ENCODE measurements at places on chromosomes 4 and X. TPM values are rescaled to one million over a fixed set of nuclear protein-coding genes. Genes with fewer than 3 reads are reported as not detected.

DNA sequence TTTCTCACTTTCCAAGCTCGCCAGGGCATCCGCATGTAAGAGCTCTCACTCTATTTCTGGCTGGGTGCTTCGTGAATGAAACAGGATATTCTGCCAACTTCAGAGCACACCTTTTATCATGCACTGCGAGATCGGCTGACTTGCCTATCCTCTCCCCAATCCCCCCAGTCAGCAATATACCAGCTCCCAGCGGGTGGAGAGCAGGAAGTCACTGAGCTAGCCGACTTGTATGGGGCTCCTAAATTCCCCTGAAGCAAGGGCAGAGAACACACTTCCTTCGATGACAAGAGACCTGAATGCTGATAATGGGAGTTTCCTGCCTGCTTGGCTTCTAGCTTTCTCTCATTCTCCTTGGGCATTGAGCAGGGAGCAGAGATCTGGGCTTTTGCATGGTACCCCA is 33.8 kb upstream of the MAMLD1 start:
- DNase-seq, result no peak

- DNase-seq, result no peak
Observed at GRCh38 chr4:186807808-186808629, 84.4 kb upstream of the FAT1 start.

The ERAS gene
- 0.32 TPM for total RNA-seq

The PAK3 gene
- 0.66 TPM for total RNA-seq

- no peak for DNase-seq
Observed at GRCh38 chrX:153767674-153768055, 3.6 kb downstream of the PLXNB3 start.

GRCh38 chrX:3651277-3651676 is 62.2 kb downstream of the PRKX start:
- DNase-seq, result no peak

- no peak for DNase-seq
Observed at GRCh38 chrX:2955281-2955680, 26.1 kb upstream of the ARSD start.

- no peak for DNase-seq
Observed at GRCh38 chr4:5381961-5382441, 326.4 kb downstream of the EVC2 start.

The NUP62CL gene
- total RNA-seq, result 3.7 TPM

DNA sequence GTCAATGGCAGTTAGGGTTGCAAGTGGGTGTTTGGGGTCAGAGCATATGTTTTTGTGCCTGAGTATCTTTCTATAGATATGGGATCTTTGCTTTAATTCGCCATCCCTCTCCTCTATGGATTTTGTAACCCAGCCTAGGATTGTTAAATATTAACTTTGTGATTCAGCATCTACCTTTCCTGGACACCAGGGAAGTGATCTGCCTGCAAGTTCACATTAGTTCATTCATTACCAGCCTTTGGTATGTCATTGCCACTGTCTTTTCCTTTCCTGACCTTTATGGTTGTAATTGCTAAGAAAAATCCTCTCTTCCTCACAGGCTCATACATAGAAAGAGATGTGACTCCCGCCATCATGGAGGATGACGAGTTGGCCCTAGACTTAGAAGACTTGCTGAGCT is 73.8 kb downstream of the KIT start:
- DNase-seq, result no peak

DNA sequence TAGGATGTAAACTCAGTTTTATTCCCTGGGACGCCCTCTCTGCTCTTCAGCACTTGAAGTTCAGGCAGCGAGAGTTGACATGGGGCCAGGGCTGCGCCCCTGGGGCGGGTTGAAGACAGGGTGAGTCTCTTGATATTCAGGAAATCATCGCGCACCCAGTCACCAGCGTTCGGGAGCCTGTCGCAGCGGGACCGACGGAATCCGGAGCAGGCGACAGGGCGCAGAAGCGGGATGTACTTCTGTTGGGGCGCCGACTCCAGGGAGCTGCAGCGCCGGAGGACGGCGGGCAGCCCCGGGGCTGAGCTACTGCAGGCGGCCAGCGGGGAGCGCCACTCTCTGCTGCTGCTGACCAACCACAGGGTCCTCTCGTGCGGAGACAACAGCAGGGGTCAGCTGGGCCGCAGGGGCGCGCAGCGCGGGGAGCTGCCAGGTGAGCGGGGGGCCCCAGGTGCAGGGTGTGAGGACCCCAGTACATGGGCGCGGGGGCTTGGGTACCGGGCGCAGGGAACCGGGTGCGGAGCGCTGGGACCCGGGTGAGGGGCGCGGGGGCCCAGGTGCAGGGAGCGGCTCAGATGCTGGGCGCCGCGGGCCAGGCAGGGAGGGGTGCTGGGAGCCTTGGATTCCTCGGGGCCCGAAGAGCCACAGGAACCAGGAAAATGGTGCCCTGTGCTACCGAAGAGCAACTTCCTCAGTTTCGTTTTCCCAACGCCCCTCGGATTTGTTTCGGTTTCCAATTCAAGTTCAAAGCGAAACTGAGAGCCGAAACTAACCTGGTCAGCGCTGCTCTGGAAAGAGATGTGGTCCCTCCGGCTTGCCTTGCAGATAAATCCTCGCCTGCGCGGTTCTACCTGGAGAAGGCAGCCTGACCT is at the start of gene HERC6:
Gene HERC6 (plus strand): TSS at position 162 of the 869 bp plus-strand sequence. CDS start 70 bp downstream, at position 232.
- peak; percentile 82 for DNase-seq

DNA sequence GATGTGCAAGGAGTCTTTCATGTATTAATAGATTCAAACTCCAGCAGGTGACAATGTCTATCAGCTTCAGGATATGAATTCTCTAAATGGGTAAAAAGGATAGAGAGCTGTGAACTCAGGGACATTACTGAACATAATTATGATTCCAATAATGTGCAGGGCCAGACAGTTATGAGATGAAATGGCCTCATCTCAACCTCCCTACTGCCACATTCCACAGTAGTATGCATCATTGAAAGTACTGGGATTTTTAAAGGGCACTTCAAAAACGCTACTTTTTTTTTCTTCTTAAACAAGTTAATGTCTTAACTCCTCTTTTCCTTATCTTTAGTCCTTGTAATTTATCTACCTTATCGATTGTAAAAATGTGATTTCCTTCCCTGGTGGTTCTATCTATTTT is 202.0 kb downstream of the APBB2 start:
- DNase-seq, result no peak

DNA sequence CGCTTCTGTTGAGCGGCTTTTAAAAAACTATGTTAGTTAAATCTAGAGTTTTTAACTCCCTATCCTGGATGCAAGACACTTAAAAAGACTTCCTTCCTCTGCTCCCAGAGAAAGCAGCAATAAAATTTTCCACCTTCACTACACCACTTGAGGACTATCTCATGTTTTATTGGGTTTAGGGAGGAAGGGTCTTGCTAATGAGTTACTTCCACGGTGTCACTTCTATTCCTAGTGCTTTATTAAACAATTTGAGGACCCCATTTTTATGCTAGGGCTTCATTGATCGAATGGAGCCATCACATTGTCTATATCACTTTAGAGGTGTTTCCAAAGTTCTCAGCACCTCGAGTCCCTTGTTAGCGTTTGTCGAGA is 3.7 kb upstream of the STIM2 start:
- no peak for DNase-seq

DNA sequence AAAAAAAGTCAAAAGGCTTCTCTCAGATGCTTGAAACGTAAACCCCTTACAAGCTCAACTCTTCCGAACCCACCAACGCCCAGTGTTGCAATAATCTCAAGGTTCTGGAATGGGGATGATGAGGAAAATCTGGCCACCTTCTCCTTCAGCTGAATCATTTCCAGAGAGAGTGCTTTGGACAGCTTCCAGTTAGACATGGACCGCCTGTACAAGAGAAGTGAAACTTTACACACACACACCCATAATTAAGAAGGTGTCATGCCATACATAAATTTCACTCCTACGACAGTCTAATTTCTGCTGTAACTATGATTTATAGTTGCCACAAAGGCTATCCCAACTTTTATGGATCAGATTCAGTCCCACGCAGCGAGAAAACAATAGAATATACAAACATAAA is 72.3 kb downstream of the PRKG2 start:
- DNase-seq, result peak; percentile 59

DNA sequence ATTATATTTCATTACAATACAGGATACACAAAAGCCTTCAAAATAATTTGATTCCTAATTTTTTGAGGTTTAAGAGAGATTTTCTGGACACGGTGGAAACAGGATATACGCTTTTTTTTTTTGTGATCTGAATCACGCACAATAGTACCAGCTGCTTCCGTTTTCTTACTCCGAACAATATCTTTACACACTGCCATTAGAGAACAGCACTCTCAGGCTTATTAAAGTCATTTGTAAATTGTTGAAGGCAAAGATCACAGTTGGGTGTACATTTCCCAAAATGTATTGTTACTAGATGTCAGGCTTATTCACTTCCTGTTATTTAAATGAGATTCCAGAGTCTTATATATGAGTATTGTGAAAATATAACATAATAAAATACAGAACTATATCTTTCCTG is 71.5 kb downstream of the TMEM47 start:
- DNase-seq, result no peak

GRCh38 chr4:188930822-188931221 is 791.6 kb downstream of the TRIML1 start:
- no peak for DNase-seq

DNA sequence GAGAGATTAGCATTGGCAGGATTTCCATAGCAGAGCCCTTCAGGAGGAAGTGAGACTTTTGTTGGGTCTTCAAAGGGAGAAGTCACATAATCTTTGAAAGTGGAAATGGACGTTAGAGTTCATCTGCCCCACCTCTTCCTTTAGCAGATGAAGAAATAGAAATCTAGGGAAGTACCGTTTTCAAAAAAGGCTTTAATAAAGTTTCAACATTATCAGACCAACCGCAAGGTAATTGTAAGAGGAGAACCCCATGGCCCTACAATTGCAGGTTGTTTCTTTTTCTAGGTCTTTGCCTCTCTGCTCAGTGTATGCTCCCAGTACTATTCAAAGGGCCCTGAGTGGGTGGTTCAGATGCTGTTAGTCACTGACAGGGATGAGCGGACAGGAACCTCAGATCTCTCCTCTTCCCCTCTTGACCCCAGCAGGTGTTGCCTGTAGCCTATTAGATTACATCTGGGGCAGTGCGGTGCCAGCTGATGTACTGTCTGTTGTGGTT is 48.6 kb upstream of the AP1S2 start:
- DNase-seq, result no peak

DNA sequence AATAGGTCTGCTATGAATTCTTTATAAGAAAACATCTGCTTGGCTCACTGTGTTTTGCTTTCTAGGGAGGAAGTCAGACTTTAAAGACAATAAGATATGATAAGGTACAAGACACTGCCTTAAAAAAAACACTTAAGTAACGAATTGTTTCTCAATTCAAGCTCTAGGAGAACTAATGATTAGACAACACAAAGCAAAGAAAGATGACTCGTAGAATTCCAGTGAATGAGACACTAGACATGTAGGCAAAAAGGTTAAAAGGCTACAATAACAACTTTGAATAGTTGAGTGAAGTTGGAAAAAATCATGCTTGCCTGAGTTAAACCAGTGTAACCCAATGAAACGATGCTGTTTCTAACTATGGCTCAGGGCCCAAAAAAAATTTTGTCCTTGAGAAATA is 344.4 kb upstream of the ACTRT1 start:
- DNase-seq, result no peak

DNA sequence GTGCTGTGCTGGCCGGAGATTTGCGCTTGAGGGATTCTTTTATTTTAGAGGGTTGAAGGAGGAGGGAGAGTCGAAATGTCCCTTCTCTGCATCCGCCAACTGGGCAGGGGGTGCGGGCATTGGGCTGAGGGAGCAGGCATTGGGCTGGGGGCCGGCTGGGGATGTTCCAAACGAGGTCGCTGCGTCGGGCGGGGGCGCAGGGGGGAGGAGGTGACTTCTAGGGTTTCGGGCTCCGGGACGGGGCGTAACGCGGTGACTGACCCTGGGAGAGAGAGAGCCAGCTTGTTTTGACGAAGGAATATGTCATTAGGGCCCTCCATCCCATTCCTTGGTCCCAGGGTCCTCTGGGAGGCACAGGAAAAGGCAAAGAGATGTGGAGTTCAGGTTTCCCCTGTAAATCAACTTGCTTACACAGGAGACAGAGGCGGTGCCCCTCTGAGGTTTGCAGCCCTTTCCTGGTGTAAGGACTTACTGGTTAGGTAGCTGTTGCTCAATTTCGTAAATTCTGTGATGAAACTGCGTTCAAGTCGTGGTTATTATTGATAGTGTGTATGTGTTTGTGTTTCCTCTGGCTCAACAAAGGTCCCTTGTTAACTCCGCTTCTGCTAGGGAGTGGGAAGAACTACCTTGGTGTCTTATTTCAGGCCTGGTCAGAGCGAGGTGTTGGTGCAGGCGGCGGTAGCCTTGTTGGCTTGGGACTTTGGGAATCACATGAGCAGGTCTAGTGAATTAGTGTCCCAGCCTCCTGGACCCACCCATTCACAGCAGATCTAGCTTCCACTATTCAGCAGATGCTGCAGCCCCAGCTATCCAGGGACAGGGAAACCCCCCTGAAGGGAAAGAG is 716 bp downstream of the FHIP1A start:
- DNase-seq, result peak; percentile 77

The ARR3 gene
- not detected for total RNA-seq

DNA sequence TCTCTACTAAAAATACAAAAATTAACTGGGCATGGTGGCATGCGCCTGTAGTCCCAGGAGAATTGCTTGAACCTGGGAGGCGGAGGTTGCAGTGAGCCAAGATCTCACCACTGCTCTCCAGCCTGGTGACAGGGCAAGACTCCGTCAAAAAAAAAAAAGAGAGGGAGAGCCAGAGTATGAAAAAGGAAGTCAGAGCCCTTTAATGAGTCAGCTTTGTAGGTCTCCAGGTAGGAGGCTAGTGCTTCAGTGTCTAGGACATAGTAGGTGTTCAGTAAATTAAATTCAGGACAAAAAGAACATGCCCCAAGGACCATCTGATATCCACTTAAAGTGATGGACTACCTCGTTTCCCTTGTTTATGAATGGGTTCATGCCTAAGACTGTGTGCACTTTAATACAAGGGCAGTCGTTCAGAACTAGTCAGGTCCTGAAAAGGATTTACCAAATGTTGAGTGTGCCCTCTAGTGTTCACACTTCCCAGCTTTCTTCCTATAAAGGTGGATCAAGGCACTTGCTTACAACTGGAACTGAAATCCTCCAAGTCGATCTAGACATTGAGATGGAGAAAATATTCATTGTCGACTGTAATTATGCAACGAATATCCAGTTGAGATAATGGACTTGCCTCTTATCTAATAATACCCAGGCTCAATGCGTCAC is 29.0 kb downstream of the F9 start:
- peak; percentile 44 for DNase-seq

All from colonic mucosa (tissue), 4 donors.